CD8-positive, alpha-beta memory T cell (primary cell): ENCODE measurements at places on chromosomes 6 and 20. TPM values are rescaled to one million over a fixed set of nuclear protein-coding genes. Genes with fewer than 3 reads are reported as not detected.

VEGFA gene
- total RNA-seq, result 17.5 TPM

EYA4 gene
- total RNA-seq, result not detected

KHDC1L gene
- not detected for total RNA-seq

NEURL2 gene
- total RNA-seq, result 2.7 TPM

EXOC2 gene
- total RNA-seq, result 44.6 TPM

CCN6 gene
- total RNA-seq, result not detected

FARS2 gene
- 24.9 TPM for total RNA-seq
